ENCODE measurements at places on chromosomes 5 and 9. TPM values are rescaled to one million over a fixed set of nuclear protein-coding genes. Genes with fewer than 3 reads are reported as not detected.

DNA sequence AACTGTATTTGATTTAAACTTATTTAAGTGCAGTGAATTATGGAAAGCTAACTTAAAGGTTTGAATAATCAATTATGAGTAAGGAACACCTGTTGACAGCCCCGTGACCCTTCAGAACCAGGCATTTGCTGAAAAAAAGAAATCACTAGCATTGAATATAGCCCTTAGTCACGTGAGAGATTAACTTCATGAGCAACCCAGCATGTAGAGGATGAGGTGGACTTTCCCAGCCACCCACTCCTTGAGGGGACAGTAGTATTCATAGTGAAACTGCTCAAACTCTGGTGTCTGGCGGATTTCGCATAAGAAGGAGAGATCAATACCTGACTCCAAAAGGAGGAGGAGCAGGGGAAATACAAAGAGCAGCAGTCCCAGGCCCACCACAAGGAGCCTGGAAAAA is 184.8 kb upstream of the RASEF start:
- H3K4me3 ChIP-seq, result no peak overlapping the region
- H3K36me3 ChIP-seq, result no peaks in the 10 kb centered on the region
- H3K27me3 ChIP-seq, result no peaks in the 10 kb centered on the region
- no peaks in the 10 kb centered on the region for H3K4me1 ChIP-seq

DNA sequence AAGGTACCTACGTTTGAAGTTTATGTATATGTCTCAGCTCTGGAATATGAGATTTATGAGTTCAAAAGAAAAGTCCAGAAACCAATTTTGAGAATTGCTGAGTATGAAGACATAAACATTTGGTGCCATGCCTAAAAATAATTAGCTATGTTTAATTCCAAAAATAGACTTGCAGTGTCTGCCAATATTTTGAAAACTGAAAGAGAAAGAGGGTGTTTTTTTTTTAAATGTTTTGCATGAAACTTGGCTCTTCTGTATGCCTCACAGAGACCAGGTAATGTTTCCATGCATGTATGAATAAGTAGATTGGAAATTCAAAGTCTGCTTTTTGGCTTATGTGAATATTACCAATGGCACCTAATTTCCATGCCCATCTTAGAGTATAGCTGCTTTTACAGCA is 634.4 kb upstream of the C9orf72 start:
- H3K27me3 ChIP-seq, result no peaks in the 10 kb centered on the region
- peaks cover 12% of the 10 kb centered on the region for H3K4me1 ChIP-seq
- H3K4me3 ChIP-seq, result no peak overlapping the region
- DNase-seq, result no peak
- H3K36me3 ChIP-seq, result no peaks in the 10 kb centered on the region

Gene PCDHB13
- 1.8 TPM for total RNA-seq

Gene LCN1
- total RNA-seq, result not detected
